Fibroblast of the aortic adventitia (primary cell): ENCODE measurements at places on chromosomes 4 and X. TPM values are rescaled to one million over a fixed set of nuclear protein-coding genes. Genes with fewer than 3 reads are reported as not detected.

BTK gene
- total RNA-seq, result not detected in 2 replicates

ZDHHC15 gene
- total RNA-seq, result 0.18 and 1.1 TPM in 2 replicates

HMGN5 gene
- 2.0 TPM in 2 replicates for total RNA-seq

SPP1 gene
- 0.72 and 11.9 TPM in 2 replicates for total RNA-seq

NPY1R gene
- total RNA-seq, result 0.09 and 1.1 TPM in 2 replicates

SHROOM2 gene
- total RNA-seq, result 0.16 TPM in 1 of 2 replicates, not detected in the other

ADRA2C gene
- 0.49 TPM in 1 of 2 replicates, not detected in the other for total RNA-seq

SSX2B gene
- total RNA-seq, result 0.09 TPM in 1 of 2 replicates, not detected in the other

ELOVL6 gene
- total RNA-seq, result 18.2 and 23.0 TPM in 2 replicates

SLC25A53 gene
- 3.6 and 12.9 TPM in 2 replicates for total RNA-seq

S100G gene
- not detected in 2 replicates for total RNA-seq

VSIG1 gene
- 0.09 TPM in 1 of 2 replicates, not detected in the other for total RNA-seq

NALF2 gene
- not detected in 2 replicates for total RNA-seq

ARHGEF6 gene
- total RNA-seq, result 8.2 and 10.0 TPM in 2 replicates

PAGE5 gene
- not detected in 2 replicates for total RNA-seq

AVPR2 gene
- not detected in 2 replicates for total RNA-seq
